ENCODE measurements at places on chromosomes 7 and 10. TPM values are rescaled to one million over a fixed set of nuclear protein-coding genes. Genes with fewer than 3 reads are reported as not detected.

Gene SPDYE16
- total RNA-seq: not detected

Gene BEND7
- 10.1 TPM for total RNA-seq

Gene BRAT1
- 31.4 TPM for total RNA-seq

Gene BHLHA15
- total RNA-seq: 0.45 TPM

Gene IL6
- 4.6 TPM for total RNA-seq

Data from A549 treated with RU486 at 1 μM for 4 hours (cell line).